ENCODE measurements at places on chromosomes 4 and X.

GRCh38 chrX:31228415-31228832 is 156.6 kb upstream of the FTHL17 start:
- peak; percentile 76 for DNase-seq

- no peak for DNase-seq
Observed at GRCh38 chr4:171430495-171430894, 382.7 kb upstream of the GALNTL6 start.

- no peak for DNase-seq
Observed at GRCh38 chrX:18394477-18394876, 30.9 kb upstream of the CDKL5 start.

DNA sequence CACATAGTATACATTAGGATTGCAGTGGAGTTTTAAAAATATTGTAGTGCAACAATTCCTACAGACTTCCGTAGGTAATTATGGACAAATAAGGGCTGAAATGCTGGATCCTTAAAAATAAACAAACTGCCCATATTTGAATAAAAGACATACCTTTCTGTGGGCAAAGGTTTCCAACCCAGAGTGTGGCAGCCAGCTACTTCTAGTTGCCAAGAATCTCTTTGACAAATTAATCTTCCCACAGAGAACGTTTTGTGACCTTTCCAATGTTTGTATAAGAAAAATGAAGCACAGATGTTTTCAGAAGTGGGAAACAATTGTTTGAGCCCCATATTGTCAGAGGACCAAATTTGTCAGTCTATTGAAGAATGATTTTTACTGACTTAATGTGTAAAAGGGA is 21.1 kb downstream of the GRPR start:
- DNase-seq = no peak

GRCh38 chr4:95068818-95069478 is 311.2 kb downstream of the BMPR1B start:
- DNase-seq = no peak

DNA sequence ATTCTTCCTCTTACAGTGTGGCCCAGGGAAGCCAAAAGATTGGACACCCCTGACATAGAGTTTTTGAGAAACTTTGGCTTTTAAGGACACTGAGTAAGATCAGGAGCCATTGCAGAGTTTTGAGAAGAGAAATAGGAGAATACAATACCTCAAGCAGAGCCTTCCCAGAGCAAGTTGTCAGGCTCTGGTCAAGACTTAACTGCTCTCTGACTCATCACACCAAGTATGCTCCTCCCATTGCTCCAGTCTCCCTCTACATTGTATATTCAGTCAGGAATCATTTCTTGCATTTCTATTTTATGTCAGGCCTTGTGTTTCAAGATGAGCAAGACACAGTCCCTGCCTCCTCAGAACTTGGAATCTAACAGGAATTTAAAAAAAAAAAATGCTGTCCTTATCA is 176.4 kb upstream of the FMR1 start:
- peak; percentile 0 for DNase-seq

DNA sequence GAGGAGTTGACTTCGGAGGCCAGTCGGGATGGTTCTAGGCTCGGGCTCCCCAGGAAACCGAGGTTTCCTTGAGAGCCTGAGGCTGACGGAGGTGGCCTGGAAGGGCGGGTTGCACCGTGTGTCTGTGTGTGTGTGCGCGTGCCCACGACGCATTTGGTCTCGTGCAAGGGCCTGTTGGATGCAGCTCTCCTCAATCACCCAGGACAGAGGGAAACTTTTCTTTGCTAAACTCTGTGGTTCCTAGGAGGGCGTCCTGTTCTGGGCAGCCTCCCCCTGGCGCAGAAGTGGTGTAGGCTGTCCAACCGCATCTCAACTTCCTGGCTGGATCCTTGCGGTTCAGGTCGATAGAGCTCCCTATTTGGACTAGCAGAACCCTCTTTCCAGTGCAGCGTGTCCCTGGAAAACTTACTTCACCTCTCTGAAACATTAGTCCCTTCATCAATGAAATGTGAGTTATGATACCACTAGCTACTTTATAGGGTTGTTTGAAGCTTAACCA is 973 bp downstream of the STK32B start:
- peak; percentile 44 for DNase-seq

- DNase-seq = no peak
Observed at GRCh38 chr4:151519728-151520415, 110.9 kb downstream of the FHIP1A start.

GRCh38 chr4:102543030-102543928 is 42.1 kb downstream of the NFKB1 start:
- no peak for DNase-seq

DNA sequence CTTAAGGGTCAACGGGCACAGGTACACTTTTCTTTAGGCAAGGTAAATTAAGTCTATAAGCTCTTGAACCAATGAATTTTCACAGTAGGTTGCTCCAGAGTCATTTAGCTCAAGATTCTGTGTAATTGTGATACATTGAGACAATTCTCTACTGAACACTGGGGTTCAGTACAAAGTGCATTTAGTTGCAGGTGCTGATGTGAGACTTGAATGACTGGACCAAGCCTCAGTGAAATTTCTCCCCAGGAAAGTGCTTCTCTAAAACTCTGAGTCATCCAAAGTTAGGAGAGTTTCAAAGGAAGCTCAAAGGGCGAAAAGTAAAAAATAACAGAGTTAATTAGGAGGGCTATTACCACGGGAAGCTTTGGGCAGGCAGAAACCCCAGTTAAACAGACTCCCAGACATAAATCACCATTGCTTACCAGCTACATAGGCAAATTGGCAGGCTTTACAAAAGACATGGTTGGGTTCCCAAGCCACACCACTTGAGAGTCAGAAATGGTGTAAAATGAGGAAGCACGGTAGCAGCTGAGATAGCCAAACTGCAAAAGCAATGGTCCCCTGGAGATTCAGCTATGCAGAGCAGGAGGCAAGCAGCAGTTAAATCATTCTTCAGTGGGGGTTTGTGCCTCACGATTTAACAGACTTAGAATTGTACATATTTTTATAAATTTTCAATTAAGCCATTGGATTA is 202.6 kb downstream of the PCDH19 start:
- DNase-seq = no peak

GRCh38 chr4:179116011-179116410 is 1673.8 kb upstream of the AGA start:
- no peak for DNase-seq

DNA sequence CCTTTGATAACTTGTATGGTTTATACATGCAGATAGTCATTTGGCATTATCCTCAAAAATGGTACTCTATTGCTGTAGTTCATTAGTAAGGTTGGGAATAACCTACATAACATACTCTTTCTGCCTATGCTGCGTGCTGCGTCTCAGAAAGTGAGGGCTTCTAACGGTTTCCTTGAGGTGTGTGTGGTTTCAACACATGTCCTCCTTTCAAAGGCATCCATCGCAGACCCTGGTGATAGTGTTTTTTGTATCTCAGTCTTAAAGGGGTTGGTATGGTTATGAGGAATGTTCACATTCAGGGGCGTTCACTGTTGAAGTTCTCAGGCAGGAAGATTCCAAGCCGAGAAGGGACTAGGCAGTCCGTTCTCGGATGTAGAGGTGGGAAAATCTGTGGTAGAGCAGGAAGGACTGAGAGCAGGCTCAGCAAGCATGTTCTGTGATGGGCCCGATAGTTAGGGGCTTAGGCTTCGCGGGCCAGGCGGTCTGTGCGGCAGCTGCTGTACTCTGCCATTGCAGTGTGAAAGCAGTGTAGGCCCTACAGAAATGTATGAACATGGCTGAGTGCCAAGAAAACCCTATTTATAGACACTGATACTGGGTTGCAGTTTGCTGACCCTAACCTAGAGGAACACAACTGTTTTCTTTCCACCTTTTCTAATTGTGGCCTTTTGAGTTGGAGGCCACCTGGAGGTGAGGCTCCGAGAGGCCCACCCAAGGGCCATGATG is 123.2 kb downstream of the GPR143 start:
- no peak for DNase-seq

GRCh38 chr4:96766359-96766758 is 926.5 kb downstream of the PDHA2 start:
- DNase-seq = no peak

- peak; percentile 78 for DNase-seq
Observed at GRCh38 chrX:9341291-9342201, 123.3 kb upstream of the TBL1X start.
